NCI-H1930 (cell line): ENCODE measurements at places on chromosomes 3 and 15.

- no peak for DNase-seq
Measured at GRCh38 chr3:32882603-32883025, 64.8 kb downstream of the TRIM71 start.

DNA sequence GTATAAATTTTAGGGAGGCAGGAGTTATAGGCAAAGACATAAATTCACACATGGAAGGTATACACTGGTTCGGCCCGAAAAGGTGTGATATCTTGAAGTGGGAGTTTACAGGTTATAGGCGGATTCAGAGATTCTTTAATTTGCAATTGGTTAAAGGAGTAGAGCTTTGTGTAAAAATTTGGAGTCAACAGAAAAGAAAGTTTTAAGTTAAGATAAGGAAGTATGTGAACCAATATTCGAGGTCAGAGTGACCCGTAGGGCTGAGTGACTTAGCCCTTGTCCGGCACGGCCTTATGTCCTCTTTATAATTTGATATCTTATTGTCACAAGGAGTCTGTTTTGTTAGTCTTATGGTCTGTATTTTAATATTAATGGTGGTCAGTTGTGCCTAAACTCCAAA, 10.6 kb upstream of the THSD4 start:
- no peak for DNase-seq

GRCh38 chr3:31981206-31982181, at the start of the genes OSBPL10 and ZNF860:
OSBPL10 (minus strand) TSS chr3:31981262; CDS start chr3:31981179, 83 bp downstream.
ZNF860 (plus strand) TSS chr3:31981750; CDS start chr3:31989080, 7,330 bp downstream.
- peak; percentile 4 for DNase-seq

GRCh38 chr3:62655691-62656063, 219.5 kb downstream of the CADPS start:
- DNase-seq, result no peak

- DNase-seq, result peak; percentile 37
Measured at GRCh38 chr3:127959873-127960272, 44.8 kb downstream of the KBTBD12 start.

DNA sequence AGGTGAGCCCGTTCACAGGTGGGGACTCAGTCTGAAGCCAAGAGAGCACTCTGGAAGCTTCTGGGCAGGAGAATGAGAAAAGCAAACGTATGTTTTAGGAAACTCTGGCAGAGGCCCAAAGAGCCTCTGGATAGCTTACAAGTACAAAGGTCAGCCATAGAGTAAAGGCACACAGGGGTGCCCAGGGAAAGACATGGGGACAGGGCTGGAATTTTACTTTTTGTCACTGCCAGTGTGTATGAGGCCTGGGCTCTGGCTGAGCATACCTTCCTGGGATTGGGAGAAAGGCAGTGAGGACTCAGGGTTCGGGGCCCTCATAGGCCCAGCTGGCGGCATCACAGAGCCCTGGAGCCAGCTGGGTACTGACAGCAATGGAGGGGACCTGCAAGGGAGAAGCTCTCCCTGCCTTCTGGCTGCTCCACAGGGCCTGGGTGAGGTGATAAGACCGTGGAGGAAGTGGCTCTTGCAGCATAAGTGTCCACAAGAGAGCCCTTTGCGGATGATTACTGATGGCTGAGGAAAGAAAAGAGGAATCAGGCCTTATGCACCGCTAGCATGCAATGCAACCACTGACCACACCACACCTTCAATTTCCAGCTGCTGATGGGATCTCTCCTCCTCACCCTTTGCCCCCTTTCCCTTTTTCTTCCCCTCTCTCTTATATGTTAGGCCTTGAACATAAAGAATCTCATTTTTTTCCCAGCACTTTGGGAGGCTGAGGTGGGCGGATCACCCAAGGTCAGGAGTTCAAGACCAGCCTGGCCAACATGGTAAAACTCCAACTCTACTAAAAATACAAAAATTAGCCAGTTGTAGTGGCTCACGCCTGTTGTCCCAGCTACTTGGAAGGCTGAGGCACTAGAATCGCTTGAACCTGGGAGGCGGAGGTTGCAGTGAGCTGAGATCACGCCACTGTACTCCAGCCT, 25.1 kb upstream of the BCL2L10 start:
- no peak for DNase-seq
